CD4-positive, alpha-beta T cell treated with Interleukin-12 subunit alpha and Interleukin-12 subunit beta, for 1 hour (primary cell): ENCODE measurements at places on chromosomes 7 and 10.

- no peak for DNase-seq
Observed at GRCh38 chr7:48090095-48090805, 1.2 kb downstream of the UPP1 start.

DNA sequence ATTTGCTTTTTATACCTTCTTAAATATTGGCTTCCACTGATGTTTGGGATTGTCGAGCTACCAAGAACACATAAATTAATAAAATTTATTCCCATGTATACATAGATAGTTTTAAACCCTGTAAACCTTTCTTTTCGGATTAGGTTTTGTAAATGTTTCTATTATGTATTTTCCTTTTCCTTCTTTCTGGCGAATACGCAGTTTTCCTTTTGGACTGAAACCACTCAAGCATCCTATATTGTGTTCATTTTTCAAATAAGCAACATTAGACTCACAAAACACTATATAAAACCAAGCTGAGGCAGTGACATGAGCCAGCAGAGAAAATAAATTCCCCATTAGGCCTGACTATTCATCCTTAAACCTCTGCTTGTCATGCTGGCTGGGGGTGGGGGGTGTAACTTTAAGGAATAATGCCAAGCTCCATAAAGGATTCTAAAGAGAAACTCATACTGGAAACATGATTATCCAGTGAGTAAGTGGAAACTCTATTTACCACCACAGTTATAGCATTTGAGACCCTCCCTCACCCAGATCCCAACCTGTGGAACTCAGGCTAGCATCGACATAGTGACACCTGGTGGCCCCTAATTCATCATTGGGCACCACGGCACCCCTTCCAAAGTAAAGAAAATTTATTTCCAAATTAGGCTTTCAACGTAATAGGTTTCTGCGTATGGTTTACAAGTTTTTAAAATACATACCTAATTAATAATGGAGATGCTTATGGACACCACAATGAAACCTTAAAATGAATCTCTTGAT, 86.5 kb upstream of the CELF2 start:
- DNase-seq, result no peak

GRCh38 chr10:94623572-94623971, 60.0 kb upstream of the CYP2C18 start:
- DNase-seq, result no peak

GRCh38 chr10:101441541-101442455, 87.8 kb downstream of the BTRC start:
- DNase-seq, result peak; percentile 40

- no peak for DNase-seq
Observed at GRCh38 chr7:123472750-123473445, 61.5 kb downstream of the IQUB start.
